ENCODE measurements at places on chromosomes 6 and 20. TPM values are rescaled to one million over a fixed set of nuclear protein-coding genes. Genes with fewer than 3 reads are reported as not detected.

DNA sequence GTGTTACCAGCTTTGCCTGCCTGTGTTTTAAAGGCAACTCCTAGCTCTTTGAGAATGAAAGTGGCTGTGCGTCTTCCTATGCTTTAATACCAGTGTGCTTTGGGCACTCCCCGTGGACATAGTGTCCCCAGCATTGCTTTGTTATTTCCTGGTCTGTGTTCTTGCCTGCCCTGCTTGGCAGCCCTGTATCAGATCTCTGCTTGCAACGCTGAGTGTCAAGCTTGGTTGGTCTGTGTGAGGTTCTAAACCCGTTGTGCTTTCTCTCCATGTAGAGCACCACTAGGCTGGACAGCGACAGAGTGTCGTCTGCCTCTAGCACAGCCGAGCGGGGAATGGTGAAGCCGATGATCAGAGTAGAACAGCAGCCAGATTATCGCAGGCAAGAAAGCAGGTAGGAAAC is 80.2 kb downstream of the AFDN start:
- no peak overlapping the region for H3K4me3 ChIP-seq
- H3K4me1 ChIP-seq = no peaks in the 10 kb centered on the region
- peak; percentile 86 for DNase-seq
- no peak overlapping the region for H3K27ac ChIP-seq

- no peak overlapping the region for H3K4me3 ChIP-seq
- no peak for DNase-seq
Measured at GRCh38 chr6:170516783-170517616, 36.1 kb downstream of the PSMB1 start.

DNA sequence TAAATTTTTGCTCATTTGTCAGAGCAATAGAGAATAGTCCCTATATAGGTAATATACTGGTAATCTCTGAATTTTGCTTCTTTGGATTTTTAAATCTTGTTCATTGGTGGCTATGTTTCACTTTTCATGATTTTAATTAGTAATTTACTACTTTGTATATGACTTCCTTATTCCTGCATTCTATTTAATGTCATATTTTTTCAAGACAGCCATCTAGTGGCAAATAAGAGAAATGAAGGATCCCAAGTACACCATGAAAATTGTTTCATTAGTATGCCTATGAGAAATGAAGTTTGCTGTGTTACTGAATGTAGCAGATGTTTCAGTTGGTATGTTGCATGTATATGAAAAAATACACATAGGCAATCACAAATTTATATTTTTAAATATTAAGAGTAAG is 82.4 kb downstream of the ZNF292 start:
- DNase-seq = no peak
- peaks cover 3% of the 10 kb centered on the region for H3K4me1 ChIP-seq
- no peaks in the 10 kb centered on the region for H3K27me3 ChIP-seq

DNA sequence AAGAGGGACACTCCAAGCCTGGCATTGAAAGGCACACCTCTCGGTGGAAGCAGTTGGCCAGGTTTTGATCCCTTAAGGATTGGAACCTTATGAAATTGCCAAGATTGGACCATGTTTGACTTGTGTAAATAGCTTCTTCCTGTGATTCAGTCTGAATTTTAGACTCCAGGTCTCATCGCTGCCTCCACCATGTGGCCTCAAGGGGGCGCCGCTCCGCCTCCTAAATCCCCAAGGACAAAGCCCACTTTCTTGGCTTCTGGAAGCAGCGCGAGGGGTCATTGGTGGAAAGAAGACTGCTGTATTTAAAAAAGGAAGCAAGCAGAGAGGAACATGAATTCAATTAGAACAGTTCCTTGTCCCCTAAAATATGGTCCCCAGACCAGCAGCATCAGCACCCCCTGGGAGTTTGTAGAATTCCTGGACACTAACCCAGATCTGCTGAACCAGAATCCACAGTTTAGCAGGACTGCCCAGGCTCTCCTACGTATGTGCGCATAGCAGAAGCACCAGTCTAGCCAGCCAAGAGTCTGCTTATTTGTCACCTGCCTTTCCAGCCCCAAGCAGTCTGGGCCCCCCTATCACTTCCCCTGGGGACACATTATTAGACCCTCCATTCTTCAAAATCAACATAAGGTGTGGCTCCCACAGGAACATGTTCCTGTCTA is 108.5 kb downstream of the LY86 start:
- DNase-seq = peak; percentile 85
- H3K27me3 ChIP-seq = no peaks in the 10 kb centered on the region
- H3K36me3 ChIP-seq = no peaks in the 10 kb centered on the region
- peaks cover 41% of the 10 kb centered on the region for H3K4me1 ChIP-seq

DNA sequence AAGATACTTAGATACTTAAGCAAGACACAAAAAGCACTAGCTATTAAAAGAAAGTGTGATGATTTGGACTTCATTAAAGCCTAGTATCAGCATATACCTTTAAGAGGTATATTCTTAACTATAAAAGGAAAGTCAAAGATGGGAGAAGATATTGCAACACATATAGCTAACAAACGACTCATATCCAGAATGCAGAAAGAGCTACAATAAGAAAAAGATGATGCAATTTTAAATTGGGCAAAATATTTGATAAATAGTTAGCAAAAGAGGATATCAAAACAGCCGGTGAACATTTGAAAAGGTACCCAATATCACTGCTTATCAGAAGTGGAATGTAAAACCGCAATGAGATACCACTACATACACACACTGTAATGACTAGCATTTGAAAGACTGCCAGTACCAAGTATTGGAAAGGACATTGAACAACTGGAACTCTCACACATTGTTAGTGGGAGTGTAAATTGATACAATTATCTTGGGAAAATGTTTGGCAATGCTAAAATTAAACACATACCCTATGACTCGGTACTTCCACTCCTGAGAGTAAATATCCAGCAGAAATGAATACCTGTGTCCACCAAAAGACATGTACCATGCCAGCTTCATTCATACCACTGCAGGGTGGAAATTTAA is 25.7 kb downstream of the MUC22 start:
- no peaks in the 10 kb centered on the region for H3K27me3 ChIP-seq
- H3K4me1 ChIP-seq = no peaks in the 10 kb centered on the region
- no peak overlapping the region for H3K27ac ChIP-seq
- H3K36me3 ChIP-seq = no peaks in the 10 kb centered on the region

DNA sequence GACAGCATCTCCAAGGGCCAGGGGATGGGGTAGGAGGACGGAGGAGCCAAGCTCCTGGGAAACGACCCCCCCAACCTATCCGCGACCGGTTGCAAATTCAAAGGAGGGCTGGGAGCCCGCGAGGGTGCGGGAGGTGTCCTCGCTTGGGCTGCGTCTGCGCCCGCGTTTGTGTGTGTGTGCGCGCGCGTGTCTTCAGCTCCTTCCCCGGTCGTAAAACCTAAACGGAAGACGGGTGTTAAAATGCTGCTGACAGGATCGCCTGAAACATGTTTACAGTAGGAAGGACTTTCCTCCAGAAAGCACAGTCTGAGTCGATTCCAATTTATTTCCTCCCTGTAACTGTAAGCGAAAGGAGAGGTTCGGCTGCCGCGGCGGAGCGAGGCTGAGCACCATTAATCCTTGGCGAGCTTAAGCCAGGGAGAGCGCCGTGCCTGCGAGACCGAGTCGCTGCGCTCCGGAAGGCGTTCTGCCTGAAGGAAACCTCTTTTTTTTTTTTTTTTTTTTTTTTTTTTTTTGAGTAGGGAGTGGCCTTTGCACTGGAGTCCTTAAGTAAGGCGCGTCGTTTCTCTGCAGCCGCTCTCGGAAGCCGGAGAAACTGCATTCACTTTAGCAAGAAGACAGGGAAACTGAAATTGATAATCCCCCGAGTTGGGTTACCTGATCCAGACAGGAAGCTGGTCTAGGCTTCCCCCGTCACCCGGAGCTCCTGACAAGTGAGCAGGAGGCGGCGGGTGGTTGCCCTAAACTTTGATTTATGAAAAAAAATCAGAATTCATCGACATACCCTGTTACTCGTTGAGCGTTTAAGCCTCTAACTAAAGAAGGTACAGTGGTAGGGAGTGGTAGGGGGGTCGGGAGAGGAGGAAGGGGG is 4.8 kb upstream of the SOX4 start:
- H3K4me3 ChIP-seq = peak overlapping the region; percentile 57
- DNase-seq = peak; percentile 86
- H3K4me1 ChIP-seq = no peaks in the 10 kb centered on the region
- H3K27ac ChIP-seq = peak overlapping the region; percentile 93

SCRT2 gene
- not detected for total RNA-seq

ZNF391 gene
- 5.3 TPM for total RNA-seq

DDR1 gene
- total RNA-seq = 134 TPM

POPDC3 gene
- total RNA-seq = 0.18 TPM

LRRC73 gene
- 4.8 TPM for total RNA-seq
